ENCODE measurements at places on chromosomes 5 and 9.

- no peak for DNase-seq
Measured at GRCh38 chr5:65332591-65332990, 149.1 kb downstream of the ADAMTS6 start.

DNA sequence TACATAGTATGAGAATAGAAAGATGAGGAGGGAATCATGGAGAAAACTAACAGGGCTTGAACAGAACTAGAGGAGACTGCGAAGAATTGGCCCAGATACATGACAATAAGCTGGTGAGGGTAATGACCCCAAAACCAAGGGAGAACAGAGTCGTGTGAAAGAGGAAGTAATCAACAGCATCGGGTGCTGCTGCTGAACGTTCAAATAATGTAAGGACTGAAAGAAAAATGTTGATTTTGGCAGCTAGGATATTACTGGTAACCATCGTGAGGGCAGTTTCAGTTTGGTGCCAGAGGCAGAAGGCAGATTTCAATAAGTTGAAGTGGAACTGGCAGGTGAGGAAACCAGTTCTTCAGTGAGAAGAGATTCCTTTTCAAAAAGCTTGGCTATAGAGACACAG lies 66.8 kb upstream of the SMC2 start:
- no peak for DNase-seq

DNA sequence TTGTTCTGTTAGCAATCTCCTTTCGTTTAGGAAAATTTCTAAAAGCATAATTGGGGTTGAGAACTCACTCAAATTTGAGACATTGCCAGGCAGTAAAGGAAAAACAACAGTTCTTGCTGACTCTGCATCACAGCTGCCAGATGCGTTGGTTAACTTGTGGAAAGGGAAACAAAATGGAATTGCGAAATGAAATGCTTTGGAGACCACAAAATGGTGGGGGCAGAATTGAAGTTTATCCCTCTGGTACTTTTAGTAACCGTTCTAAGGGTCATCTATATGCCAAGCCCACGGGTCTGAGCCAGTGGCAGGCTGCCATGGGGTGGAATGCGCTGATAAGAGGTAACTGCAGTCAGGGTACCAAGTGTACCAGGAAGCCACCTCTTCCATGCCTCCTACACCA lies 28.6 kb upstream of the SELENOP start:
- DNase-seq = no peak

DNA sequence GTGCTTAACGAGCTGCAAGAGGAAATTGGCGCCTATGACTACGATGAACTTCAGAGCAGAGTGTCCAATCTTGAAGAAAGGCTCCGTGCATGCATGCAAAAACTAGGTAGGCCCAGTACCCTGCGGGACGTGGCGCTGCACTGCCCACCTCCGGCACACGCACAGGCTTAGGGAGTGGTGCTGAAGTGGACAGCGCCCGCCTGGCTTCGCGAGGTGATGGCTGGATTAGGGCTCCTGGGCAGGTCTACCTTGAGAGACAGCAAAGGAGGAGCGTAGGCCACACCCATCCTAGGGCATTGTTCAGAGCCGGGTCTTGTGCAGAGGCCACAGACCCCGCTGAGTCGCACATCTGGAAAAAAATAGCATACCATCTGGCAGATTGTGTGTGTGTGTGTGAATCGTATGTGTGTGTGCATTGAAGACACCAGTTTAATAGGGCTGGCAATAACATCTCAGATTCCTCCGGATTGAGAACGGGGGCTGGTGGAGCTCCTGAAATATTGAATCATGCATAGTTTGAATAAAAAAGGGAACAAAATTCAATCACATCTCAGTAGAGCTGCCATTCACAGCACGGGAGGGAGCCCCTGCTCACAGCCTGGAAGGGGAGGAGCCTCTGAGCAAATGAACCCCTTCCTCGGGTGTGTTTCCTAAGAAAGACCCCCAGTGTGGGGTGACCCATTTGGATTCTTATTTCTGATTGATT lies 11.1 kb downstream of the OLFM1 start:
- no peak for DNase-seq

- DNase-seq = no peak
Measured at GRCh38 chr9:127705577-127706379, 1.0 kb upstream of the CFAP157 start.

- no peak for DNase-seq
Measured at GRCh38 chr5:167230414-167230813, 1061.0 kb upstream of the WWC1 start.

DNA sequence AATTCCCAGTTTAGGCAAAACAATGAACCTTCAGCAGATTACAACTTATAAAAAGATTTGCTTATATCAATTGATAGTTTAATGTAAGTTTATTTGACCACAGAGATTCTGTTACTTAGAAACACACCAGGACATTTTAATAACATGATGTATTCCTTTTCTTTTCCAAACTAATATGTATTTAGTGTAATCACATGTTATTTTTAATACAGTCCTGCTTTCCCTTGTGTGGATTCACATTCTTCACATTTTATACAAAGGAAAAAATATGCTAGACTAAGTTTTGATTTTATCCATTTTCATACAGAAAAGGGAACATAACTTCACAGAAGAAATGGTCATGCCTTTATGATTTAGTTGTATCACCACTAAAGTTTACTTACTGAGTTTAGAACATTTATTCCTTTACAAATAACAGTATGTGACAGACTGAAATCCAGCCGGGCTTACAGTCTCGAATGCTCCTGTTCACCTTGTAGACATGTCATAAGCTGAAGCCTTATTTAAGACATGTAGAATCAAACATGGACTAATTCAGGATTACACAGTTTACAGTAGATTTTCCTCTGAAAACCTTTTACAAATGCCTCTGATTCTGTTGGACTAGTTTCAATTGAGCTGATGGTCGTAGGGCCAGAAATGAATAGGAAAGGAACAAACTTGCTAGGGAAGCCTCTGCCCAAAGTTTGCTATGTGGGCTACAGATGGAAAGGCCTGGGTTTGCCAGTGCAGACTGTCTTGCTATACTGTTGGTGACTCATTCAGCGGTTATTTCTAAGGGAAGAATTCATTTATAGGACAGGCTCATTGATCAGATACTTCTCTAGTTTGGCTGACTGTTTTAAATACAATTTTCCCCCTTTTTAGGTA lies 6.6 kb upstream of the ASPN start:
- no peak for DNase-seq

- DNase-seq = no peak
Measured at GRCh38 chr5:151904909-151905308, 19.7 kb downstream of the GLRA1 start.

DNA sequence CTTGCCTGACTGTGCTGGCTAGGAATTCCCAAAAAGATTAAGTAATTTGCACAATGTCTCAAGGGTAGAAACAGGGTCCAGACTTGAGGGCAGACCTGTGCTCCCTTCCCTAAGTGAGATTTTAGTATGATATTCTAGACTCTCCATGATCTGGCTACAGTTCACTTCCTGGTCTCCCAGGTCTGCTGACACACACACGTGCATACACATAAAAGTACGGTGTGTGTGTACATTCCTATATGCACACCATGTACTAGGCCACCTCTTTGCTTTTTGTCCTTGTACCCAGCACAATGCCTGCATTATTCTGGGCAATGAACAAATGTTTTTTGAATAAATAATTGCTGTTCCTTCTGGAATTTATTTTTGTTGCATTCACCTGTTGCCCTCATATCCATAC lies 83.7 kb downstream of the SH3RF2 start:
- DNase-seq = no peak

DNA sequence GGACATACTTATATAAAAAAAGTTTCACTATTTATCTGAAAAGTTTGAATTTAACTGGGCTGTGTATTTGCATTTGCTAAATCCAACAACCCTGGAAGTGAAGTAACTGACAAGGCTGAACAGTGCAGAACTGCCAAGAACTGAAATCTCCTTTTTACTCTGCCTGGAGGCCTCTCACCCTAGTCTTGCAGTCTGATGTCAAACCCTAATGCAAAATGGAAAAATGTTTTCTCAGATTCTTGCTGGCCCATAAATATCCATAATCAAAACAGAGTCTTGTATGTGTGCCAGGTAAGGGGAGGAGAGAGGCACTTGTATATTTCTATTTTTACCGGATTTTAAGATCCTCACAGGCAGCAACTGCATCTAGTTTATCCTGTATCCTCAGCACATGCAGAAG lies 432.7 kb upstream of the KLF4 start:
- DNase-seq = no peak

DNA sequence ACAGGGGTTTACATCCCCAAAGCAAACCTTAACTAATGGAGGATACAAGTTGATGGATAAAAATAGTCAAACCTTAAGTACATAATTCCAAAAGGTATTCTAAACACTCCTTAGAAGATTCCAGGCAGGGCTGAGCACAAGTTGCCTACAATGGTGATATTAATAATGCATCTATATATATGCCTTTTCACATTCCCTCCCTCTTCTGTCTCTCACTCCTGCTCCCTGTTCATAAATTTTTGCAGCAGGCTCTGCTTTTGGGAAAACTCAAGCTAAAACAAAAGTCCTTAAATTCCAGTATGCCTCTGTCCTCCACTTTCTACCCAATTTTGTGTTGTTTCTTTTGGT lies 139.4 kb upstream of the CDKN2B start:
- no peak for DNase-seq

GRCh38 chr9:7546261-7546660 lies 253.3 kb downstream of the DMAC1 start:
- DNase-seq = no peak

GRCh38 chr5:26419987-26420386 lies 618.4 kb downstream of the CDH9 start:
- no peak for DNase-seq

DNA sequence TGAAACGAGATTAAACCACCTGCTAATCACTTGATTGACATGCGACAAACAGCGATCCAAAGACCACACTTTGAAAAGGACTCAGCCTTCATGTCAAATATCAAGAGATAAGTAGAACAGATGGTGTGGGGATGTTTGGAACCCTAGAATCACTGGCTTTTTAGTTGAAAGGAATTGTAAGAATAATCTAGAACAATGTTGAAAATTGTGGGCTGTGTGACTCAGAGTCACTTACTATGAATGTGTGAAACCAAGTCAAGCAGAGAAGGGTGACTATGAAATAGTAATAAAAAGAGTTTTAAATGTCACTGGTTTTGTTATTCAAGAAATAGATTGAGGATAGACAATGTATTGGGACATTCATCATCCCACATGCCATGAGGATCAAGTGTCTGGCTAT lies 14.1 kb upstream of the C1QTNF3 start:
- no peak for DNase-seq

DNA sequence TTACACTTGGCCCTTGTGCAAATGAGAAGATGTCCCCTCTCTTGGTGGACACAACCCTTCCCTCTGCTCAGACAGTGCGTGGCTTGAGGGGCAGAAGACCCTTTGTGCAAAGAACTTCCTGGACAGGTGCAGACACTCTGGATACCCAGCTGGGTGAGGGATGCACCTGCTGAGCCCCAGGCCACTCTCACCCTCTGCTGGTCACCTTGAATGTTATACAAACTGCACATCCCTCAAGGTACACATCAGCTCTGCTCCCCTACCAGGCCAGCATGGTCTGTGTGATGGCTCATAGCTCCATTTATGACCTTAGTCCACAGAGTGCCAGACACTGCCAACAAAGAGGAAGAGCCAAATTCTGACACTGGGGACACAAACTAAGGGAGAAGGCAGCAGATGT lies 3.1 kb upstream of the DIRAS2 start:
- DNase-seq = no peak

DNA sequence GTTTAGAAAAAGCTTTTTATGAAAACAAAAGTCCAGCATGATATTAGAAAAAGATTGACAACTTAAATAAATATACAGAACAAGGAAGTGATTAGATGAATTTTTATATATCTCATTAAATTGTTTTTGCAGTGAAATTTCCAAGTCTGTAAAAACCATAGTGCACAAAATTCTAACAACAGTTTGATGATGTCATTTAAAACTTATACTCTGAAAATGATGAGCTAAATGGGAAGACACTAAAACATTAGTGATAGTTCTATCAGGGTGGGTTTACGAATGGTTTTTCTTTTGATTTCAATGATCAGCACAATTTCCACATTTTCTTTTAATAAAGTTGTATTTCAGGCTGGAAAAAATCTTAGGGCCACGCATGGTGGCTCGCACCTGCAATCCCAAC lies 126.4 kb upstream of the GPR151 start:
- no peak for DNase-seq

DNA sequence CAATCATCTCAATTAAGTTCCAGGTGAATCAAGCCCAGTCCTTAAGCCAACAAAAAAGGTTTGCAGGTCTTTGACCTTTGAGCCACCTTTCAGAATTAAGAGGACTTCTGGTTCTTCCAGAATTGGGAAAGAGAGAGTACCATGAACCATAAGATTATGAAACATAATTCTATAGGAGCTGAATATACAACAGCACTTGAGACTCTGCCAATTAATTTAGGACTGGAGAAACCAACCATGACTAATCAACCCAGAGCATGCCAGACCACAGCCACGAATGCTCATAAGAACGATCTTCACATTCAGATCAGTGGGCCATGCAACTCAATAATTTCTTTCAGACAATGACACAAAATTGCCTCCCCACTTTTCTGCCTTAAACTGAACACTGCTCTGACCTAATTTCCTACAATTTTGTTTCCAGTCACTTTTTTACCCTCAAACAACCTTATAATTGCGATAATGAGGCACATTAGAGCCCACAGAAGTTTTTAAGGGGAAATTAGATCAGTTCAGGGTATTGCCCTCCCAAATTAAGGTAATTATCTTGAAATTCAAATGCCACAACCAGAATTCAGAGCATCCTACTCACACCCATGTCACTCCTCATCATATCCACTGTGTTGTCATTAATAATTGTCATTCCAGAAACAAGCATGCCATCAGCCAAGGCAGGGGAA lies 213.4 kb downstream of the ATPSCKMT start:
- DNase-seq = no peak

- no peak for DNase-seq
Measured at GRCh38 chr5:140186267-140186671, 11.3 kb downstream of the CYSTM1 start.

- no peak for DNase-seq
Measured at GRCh38 chr9:93114169-93114983, 18.4 kb downstream of the CARD19 start.

DNA sequence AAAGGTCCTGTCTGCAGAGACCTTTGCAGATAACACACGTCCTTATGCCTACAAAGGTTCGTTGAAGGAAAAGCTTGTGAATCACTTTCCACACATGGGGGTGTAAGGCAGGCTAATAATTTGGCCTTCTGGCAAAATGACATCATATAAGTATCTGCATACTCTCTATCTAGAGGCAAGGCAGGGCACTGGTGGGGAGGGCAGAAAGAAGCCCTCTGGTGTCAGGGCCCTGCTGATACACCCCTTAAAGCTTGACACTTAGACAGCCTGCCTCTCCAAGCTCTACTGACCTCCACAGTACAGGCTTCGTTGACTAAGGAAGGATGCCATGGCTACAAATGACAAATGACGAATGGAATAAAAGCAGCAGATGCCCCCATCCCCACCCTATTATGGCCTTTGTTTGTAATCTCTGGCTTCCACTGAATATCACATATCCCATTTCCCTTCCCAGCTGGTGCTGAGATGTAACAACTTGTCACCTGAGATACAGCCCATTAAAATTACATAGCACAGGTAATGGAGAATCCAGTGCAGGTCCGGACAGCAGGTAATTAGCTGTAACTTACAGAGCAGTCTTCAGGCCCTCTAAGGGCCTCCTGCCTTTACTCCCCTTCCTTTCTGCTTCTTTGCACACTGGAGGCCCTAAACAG lies 76.9 kb upstream of the IFNK start:
- no peak for DNase-seq

- DNase-seq = no peak
Measured at GRCh38 chr5:149632311-149633251, 51.3 kb downstream of the ARHGEF37 start.
